ENCODE measurements at places on chromosomes 4 and X.
A peak's percentile ranks its signal among the peaks of the same experiment; 100 is the strongest.

GRCh38 chrX:150897421-150898320 is 797 bp downstream of the CD99L2 start:
- peak; percentile 23 for DNase-seq

DNA sequence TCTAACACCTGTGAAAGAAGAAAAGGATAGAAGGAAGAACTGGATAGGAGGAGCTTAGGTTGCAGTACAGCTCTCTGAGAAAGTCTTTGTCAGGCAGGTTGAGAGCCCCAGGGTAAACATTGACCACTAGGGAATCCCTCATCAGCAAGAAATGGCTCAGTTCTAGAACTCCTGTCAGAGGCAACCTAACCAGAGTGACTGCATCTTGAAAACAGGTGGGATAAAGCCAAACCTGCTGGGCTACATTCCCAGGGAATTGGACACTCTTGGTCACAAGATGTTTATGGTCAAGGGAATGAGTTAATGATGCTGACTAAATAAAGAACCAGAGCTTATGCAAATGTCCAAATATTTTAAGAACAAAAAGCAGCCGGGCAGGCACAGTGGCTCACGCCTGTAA is 108.3 kb upstream of the MED14 start:
- DNase-seq, result no peak

DNA sequence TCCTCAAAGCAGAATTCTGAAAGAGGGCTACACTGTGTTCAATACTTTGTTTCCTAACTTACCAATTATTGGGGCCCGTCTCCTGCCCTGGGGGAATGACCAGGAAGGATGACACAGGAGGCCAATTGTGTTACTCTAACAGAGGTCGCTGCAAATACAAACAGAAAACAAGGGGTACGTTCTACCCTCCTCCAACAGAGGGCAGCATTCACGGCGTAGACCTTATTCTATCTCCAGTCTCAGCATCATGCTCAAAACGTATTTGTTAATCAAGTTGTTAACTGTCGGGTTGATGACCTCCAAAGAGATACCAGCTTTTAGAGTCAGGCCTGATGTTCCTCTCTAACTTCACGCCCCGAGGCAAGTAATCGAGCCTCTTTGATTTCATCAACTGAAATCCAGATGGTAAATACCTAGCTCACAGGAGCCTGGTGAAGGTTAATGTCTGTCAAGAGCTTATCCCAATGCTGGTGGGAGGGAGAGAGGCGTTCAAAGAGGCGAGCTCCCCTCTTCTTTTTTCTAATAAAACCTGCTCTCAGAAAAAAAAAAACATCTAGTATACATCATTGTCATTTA is 181.0 kb upstream of the KCNIP4 start:
- DNase-seq, result peak; percentile 43

GRCh38 chr4:113958766-113959538 is 20.5 kb downstream of the ARSJ start:
- DNase-seq, result peak; percentile 98

- DNase-seq, result peak; percentile 35
These were observed 490 bp downstream of the RWDD4 start for GRCh38 chr4:183658362-183659028.

GRCh38 chr4:96317891-96318290 is 478.0 kb downstream of the PDHA2 start:
- DNase-seq, result no peak

DNA sequence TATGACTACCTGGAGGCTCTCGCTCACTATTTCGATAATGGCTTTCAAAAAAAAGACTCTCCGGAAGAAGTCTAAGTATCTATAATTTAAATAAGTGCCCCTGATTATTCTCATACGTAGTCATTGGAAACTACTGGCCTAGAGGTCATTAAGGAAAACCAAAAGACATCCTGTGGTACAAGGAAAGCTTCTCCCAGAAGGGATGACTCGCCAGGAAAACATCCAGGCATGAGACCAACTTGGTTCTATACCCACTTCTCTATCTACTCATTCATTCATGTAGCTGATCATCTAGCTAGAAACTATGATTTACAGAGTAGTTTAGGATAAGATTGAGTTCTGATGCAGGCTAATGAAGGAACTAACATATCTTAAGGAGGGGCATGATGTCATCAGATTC is 37.7 kb downstream of the SOX3 start:
- DNase-seq, result peak; percentile 0

GRCh38 chr4:123339507-123340380 is 56.9 kb upstream of the SPRY1 start:
- no peak for DNase-seq

DNA sequence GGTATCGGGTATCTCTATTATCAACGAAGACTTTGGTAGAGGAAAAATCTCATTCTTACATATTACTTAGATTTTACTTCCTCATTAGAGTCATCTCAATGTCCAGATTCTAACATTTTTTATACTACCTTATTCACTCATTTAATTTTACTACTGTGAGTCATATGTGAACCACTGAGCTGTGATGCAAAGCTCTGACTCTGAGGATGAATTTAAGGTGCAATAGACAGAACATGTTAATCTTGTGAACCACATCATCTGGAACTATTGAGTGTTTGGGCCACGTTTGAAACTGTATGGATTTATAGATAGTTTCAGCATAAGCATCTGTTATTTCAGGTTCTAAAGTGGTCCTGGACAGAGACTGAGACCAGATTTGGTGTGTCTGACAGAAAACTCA is 78.4 kb downstream of the PWWP3B start:
- DNase-seq, result no peak

- DNase-seq, result no peak
These were observed 159.8 kb downstream of the OR13H1 start for GRCh38 chrX:131703646-131704045.
